ENCODE measurements at places on chromosomes 3 and 15.

- H3K27me3 ChIP-seq, result peaks cover 4% of the 10 kb centered on the region
- no peaks in the 10 kb centered on the region for H3K36me3 ChIP-seq
- H3K4me1 ChIP-seq, result no peaks in the 10 kb centered on the region
- no peak overlapping the region for H3K27ac ChIP-seq
These were observed 85.2 kb downstream of the CACNA1D start for GRCh38 chr3:53579636-53580035.

DNA sequence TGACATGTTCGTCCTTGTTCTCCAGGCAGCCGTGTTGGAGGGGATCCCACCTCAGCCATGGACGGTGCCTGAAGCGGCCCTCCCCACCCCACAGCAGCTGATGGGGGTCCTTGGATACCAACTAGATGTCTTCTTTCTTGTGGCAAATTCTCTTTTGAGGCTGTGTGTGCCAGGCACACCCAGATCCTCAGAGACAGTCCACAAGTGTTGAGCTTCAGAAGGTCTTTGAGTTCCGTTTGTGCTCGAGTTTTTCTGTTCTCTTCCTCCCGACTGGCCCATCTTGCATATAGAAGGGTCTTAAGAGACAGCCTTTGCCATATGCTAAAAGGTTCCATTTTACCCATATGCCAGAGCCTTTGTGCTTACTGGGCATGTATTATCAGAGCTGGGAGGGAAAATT lies 227.4 kb downstream of the THSD4 start:
- DNase-seq, result no peak
- no peak overlapping the region for H3K27ac ChIP-seq
- H3K27me3 ChIP-seq, result no peaks in the 10 kb centered on the region

DNA sequence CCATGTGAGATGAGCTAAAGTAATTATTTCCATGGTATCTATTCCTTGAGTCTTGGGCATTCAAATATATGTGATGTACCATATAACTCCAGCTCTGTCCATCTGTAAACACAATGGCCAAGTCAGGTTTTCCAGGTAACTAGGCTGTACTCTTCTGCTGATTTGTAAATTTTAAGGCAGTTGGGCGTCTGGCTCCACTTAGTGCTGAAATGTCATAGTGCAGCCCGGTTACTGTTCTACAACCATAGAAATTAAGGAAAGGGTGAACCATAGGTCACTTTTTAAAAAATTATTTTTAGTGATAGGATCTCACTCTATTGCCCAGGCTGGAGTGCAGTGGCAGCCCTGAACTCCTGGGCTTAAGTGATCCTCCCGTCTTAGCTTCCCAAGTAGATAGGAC lies 44.7 kb upstream of the GOLM2 start:
- H3K27me3 ChIP-seq, result no peaks in the 10 kb centered on the region
- no peak for DNase-seq
- no peaks in the 10 kb centered on the region for H3K36me3 ChIP-seq
- no peak overlapping the region for H3K4me3 ChIP-seq
- no peak overlapping the region for H3K27ac ChIP-seq
- H3K4me1 ChIP-seq, result no peaks in the 10 kb centered on the region

- no peak overlapping the region for H3K4me3 ChIP-seq
- no peak for DNase-seq
- H3K36me3 ChIP-seq, result no peaks in the 10 kb centered on the region
- peaks cover 20% of the 10 kb centered on the region for H3K4me1 ChIP-seq
- H3K27ac ChIP-seq, result no peak overlapping the region
- no peaks in the 10 kb centered on the region for H3K27me3 ChIP-seq
These were observed 9.0 kb upstream of the ADGRG7 start for GRCh38 chr3:100600181-100601042.

- no peaks in the 10 kb centered on the region for H3K27me3 ChIP-seq
- no peak overlapping the region for H3K27ac ChIP-seq
- no peak for DNase-seq
- H3K4me1 ChIP-seq, result no peaks in the 10 kb centered on the region
These were observed 96.0 kb downstream of the VPS8 start for GRCh38 chr3:184907681-184908649.
